NCI-H2081 treated with DMSO at 0.1 percent for 48 hours (cell line): ENCODE measurements at places on chromosomes 6 and 20.

DNA sequence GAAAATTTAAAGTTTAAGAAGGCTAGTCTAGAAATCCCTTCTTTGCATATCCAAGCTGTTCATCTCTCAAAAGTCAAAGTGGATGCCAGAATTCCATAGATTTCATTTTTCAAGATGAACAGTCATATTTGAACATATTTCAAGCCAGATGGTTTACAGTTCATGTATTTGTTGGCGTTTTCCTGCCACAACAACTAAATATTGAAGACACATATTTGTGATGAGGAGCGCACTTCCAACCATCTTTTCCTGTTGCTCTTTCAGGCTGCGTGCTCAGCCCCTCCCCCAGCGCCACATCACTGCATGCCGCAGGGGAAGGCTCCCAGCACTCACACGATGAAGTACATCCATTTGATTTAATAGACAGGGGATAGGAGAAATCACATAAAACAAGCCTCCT, 5.9 kb upstream of the NOX3 start:
- no peak for DNase-seq

- no peak for DNase-seq
Observed at GRCh38 chr6:7537565-7538174, 3.8 kb upstream of the DSP start.

GRCh38 chr6:139659711-139660110, 285.3 kb upstream of the CITED2 start:
- no peak for DNase-seq

DNA sequence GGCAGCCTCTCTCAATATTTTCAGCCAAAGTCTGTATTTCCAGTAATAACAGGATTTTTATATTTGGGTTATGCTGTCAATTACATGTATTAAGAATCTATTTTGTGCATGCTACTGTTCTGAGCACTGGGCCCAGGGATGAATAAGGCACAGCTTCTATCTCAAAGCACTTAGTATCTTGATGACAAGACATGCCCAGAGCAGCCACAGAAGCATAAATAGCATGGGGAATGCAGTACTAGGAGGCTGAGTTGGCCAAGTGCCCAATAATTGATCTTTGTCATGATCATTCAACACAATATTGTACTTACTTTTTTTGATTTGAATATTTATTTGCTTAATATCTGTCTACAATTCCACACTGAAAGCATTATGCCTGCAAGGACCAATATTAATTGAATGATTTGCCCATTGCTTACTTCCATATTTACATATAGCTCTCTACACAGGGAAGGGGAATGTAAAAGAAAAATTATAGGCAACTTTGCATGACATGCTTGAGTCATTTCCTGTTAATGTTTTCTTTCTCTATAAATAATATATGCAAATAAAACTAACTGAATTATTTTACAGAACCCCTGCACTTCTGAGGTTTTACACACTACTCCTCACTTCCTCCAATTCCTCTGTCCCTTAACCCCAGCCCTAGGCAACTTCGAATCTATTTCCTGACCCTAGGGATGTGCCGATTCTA, 298.9 kb upstream of the BMP2 start:
- no peak for DNase-seq

DNA sequence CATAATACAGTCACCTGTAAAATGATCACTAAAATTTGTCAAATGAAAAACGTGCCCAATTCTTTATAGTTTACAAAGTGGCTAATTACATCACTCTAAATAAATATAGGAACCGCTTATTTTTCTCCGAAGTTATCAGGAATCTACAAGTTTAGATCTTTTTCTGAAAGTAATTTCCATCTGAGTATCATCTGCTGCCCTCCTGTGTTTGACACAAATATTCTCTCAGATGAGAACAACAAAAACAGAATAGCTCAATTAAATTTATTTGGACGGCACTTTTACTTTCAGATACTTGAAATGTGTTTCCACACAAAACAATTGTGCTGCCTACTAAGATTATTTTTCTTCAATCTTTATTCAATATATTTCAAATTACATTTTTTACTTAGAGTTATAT, 5.0 kb downstream of the SF3B5 start:
- no peak for DNase-seq

DNA sequence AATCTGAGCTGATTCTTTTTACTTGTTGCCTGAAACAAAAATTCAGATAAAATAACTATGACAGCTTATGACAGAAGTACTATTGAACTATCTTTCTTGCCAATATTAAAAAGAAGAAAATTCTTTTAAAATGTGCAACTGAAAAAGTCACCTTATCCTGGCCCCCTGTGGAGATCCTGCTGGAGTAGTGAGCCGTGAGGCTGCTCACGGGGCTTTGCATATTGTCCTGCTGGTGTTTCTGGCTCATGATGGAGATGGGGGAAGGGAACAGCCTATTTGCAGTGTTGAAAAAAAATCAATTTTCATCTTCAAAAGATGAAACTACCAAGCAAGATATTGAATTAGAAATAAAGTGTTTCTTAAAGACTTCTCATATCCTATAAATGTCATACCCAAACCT, 216.0 kb downstream of the SAMD5 start:
- DNase-seq: no peak

GRCh38 chr6:81909162-81909561, 156.7 kb upstream of the TENT5A start:
- no peak for DNase-seq

GRCh38 chr6:16316741-16317251, 78.4 kb downstream of the GMPR start:
- DNase-seq: no peak

DNA sequence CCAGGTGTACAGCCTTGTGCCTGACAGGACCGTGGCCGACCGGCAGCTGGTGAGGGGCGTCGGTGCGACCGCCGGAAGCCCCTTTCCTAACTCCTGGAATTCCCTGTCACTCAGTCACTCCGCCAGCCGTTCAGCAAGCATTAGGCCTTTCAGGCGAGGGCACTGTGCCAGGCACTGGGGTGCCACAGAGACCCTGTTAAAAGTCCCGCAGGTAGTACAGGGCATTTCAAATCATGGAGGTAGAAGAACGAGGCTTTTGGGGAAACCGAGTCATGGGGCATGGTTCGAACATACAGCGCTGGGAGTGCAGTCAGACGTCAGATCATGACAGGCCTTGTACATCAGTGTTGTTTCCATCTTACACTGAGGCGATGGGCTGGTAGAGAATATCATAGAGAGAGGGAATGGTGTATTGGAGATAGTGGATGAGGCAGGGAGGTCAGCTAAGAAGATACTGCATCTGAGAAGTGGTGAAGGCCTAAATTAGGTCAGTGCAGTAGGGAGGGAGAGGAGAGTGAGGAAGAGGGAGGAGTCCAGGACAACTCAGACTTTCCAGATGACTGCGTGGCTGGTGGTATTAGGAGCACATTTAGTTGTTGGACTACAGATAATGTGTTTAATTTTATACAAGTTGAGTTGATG, 892 bp upstream of the DXO start:
- DNase-seq: no peak

DNA sequence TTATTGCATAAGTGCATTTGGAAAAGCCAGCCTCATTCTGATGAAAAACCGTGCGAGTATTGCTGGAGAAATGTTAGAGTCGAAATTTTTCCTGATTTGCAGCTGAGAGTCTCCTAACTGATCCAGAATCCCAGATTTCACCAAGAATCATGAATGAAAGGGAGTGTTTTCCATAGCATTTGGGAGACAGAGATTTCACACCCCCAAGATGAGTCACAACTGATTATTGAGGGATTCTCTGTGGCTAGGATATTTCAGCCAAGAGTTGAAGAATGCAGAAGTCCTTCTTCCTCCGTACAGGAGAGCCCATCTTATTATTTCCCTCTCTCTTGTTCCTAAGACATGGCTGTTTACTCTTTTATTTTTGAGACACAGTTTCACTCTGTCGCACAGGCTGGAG, 82.2 kb upstream of the SALL4 start:
- DNase-seq: no peak

DNA sequence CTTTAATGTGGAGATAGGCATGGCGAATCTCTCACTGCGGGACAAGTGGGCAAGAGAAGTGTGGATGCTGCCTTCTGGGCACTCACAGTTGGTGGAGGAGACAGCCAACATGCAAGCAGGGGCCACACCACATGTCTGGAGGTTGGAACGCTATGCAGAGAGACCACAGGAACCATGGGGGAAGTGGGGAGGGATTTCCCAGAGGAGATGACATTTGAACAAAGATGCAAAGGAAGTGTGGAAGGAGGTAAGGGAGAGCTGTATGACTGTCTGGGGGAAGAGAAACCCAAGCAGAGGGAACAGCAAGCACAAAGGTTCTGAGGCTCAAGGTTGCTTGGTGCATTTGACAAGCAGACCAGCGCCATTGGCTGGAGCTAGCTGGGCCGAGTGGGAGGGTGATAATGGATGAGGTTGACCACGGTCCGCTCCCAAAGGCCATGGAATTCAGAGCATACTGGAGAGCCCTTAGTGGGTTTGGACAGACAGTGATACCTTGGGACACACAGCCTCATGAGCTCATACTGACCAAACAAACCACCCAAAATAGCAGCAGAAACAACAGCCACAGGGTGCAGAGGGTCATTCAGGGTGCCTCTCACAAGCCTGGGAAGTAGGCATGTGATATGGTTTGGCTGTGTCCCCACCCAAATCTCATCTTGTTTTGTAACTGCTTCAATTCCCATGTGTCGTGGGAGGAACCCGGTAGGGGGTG, 7.6 kb upstream of the FAM110A start:
- no peak for DNase-seq

DNA sequence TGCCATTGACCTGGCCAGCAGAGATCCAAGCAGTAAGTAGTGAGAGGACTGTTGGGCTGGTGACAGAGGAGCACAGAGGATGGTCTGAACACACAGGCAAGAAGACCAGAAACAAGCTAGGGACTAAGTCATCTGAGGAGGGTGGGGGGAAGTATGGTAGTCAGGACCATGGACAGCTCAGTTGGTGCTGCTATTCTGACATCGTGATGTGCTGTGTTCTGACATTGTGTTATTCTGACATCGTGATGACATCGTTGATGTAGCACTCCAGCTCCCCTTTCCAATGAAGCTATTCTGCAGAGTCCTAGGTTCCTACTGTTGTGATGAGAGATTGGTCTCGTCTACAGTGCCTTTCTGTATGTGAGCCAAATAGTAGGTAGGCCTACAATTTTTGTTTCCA, 28.7 kb downstream of the CFAP206 start:
- no peak for DNase-seq

- no peak for DNase-seq
Observed at GRCh38 chr6:106450653-106451052, 90.1 kb downstream of the CRYBG1 start.

DNA sequence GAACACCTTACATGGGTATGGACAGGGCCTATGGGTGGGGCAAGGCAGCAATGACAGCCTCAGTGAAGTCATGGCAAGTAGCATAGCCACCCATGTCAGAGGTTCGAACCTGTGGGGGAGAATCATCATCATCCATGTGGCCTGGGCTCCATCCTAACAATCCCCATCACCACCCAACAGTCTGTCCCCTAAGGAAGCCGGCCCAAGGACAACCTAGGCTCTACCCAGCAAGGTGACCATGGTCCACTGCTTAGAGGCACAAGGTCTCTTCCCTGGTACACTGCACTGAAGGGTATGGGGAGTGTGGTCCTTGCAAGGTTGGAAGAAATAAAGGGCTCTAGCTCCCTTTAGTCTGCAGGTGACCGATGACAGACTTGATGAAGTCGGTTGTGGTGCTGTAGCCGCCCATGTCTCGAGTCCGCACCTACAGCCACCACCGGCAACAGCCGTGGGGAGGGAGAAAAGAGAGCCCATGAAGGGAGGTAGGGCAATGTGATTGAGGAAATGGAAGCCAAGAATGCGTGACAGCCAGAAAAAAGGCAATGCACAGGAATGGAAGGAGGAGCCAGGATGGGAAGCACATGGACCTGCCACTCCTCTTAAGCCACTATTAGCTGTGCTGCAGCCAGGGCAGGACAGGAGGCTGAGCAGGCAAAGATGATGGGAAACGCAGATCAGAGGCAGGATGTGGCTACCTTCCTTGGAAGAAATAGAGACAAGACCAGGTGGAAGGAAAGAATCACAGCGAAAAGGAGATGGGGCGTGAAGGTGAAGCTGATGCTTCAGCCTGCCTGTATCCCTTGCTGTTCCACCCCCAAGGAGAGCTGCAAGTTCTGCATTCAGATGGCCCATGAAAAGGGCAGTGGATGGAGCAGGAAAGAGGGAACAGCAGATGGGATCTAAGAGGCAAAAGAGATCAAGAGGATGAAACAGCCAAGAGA, 5.3 kb downstream of the IDH3B start:
- DNase-seq: no peak

DNA sequence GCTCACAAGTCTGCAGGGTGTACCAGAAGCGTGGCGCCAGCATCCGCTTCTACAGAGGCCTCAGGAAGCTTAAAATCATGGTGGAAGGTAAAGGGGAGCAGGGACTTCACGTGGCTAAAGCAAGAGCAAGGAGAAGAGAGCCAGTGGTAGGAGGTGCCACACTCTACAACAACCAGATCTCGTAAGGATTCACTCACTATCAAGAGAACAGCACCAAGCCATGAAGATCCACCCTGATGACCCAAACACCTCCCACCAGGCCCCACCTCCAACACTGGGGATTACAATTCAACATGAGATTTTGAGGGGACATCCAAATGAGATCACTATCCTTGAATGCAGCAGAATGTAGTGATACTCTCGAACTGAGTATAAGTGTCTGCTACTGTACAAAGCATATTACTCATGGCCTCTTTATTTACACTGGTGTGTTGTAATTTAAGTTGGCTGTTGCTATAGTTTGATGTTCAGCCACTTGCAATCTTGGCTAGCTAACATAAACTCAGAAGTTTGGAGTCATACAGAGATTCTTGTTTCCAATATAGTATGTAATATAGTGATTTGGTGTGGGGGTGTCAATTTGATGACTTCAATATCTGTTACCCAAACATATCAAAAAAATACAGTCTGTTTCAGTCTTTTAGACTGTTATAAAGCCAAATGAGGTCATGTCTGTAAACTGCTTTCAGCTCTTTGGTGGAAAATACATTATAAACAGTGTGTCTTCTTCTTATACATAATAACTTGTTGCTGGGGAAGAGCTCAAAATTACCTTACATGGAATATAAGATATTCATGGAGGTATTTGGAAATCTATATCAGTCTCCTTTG, 39.4 kb upstream of the MYLIP start:
- DNase-seq: no peak

GRCh38 chr6:16761471-16762267, 409 bp upstream of the ATXN1 start:
- DNase-seq: no peak

DNA sequence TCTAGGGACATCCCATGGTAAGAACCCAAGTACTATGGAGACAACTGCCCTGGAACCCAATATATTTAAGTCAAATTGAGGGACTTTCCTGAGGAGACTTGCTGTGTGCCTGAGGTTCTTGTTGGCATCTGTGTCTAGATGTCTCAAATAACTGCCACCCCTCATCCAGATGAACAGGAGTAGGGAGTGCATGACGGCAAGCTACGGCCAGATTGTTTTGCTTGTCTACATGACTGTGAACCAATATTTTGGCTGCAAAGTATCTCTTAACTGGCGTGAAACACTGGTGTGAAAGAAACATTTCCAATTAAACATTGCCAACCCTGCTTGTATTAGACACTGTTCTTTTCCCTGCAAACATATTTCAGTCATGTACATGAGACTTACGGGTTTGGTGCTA, 52.4 kb upstream of the SIM1 start:
- no peak for DNase-seq

GRCh38 chr6:106974336-106974998, at the start of gene CD24:
Gene CD24, minus strand, starts transcription at chr6:106974729. Its CDS starts 83 bp downstream, at chr6:106974646.
- DNase-seq: no peak

GRCh38 chr6:158543606-158544185, 16.2 kb upstream of the TMEM181 start:
- no peak for DNase-seq
